H54 (cell line): ENCODE measurements at places on chromosomes 1 and 21.

DNA sequence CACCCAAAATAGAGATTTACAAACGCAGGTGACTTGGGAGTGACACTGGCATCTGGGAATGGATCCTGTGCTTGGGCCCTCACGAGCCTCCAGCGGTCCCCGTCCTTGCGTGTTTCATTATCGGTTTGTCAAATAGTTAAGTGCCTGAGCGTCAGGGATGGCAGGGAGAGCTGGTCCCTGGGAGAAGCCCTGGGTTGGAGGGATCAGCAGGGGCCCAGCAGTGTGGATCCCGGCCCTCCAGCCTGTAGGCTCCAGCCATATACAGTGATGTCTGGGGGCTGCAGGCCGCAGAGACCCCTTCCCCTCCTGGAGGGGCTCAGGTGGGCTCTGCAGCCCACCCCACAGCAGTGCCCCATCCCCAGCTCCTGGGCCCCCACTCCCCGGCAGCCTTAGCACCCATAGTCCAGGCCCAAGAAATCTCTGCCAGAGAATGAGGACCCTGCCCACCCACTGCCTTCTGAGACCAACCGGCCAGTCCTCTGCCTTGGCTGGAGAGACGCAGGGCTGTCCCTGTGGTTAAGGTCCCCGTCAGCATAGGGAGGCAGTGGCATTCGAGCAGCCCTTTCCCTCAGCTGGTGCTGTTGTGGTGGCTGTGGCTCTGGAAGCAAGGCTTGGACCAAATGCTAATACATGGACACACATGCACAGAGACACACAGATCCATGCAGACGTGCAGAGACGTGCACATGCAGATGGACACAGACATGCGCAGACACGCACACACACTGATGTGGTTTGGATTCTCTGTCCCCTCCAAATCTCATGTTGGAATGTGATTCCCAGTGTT, 2.4 kb upstream of the SLC19A1 start:
- no peak for DNase-seq

- DNase-seq, result no peak
Measured at GRCh38 chr1:99869304-99869703, 19.1 kb downstream of the AGL start.

- no peak for DNase-seq
Measured at GRCh38 chr1:67721650-67722291, 36.8 kb downstream of the GADD45A start.

GRCh38 chr1:10155087-10155712, 55.2 kb upstream of the KIF1B start:
- no peak for DNase-seq

DNA sequence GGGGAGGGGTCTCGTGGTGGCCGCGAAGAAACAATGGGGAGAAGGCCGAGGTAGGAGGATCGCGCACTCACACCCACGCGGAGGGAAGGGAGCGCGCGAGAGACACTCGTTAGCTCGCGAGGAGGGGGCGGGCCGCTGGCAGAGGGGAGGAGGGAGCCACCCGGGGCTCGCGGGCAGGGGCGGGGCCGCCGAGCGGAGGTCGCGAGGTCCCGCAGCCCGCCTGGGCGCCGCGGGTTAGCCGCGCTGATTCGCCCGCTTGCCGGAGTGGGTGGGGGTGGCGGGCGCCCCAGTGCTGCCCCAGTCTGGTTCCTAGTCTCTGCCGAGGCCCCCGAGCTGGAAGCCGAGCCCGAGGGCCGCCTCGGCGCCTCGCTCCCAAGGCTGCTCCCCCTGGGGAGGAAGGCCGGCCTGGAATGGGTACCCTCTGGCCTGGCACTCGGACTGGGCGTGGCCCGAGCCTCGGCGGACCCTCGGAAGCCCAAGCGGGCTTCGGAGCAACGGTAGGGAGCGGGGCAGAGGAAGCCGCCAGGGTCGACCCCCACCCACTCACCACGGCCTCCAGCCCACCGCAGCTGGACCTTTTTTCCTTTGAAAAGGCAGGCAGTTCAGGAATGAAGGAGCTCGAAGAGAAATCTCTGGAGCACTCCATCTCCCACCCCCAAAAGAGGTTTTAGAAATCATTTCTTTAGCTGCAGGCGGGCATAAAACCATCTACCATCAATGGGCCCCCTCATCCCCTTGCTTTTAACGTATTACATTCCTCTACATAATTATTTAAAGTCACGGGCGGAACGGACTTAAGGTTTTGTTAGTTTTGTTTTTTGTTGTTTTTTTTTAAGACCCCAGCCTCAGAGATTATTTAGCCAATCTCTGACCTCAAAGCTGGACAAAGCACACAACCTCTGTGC, 722 bp upstream of the TUT4 start:
- peak; percentile 75 for DNase-seq

DNA sequence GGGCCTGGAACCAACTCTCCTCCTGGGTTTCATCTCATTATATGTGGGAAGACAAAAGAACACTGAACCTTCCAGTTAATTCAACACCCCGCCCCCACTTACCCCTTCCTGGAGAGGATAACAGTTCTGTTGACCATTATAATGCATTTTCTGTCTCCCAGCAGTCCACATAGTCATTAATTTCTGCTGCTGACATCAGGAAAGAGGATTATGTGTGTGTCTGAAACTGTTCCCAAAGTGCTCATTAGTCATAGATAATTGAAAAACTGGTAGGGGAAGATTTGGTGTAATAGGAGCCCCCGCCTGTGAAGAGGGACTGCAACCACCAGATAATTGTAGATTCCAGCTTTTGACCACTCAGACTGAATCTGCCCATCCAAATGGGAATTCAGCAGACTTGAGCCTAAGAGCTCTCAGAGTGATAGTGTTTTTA, 208.7 kb downstream of the FGGY start:
- no peak for DNase-seq

GRCh38 chr1:54973205-54973921, 7.1 kb upstream of the TMEM61 start:
- no peak for DNase-seq

DNA sequence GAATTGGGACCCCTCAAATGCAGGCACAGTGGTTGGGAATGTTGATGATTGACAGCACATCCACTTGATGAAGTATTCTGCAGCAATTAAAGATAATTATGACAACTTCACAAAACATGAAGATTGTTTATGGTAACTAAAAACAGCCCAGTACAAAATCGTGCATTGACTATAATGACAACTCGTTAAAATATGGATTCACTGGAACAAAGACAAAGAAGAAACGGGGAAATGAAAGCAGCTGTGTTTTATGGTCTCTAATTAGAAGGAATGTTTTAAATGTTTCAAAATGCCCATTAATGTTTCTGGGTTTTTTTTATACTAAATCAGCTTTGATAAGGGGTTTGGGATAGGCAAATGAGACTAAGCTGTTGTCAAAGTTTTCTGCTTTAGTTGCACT, 36.1 kb downstream of the NIPAL3 start:
- DNase-seq, result no peak

DNA sequence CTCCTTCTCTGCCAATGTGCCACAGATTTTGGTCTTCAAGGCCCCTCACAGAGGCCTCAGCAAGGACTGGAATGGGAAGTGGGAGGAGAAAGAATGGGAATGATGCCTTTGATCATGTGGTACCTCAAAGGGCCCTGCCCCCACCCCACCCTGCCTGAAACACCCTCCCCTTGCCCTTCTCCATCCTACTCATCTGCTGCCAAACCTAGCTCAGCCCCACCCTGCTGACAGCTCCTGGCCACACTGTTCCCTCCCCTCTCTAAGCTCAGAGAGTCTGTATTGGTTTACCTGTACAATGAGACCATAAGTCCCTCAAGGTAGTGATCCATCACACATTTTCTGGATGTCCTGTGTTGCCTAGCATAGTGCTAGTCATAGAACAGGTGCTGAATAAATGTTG, 6.7 kb upstream of the ARHGAP30 start:
- DNase-seq, result no peak

GRCh38 chr1:219523411-219523810, 89.5 kb downstream of the ZC3H11B start:
- no peak for DNase-seq

DNA sequence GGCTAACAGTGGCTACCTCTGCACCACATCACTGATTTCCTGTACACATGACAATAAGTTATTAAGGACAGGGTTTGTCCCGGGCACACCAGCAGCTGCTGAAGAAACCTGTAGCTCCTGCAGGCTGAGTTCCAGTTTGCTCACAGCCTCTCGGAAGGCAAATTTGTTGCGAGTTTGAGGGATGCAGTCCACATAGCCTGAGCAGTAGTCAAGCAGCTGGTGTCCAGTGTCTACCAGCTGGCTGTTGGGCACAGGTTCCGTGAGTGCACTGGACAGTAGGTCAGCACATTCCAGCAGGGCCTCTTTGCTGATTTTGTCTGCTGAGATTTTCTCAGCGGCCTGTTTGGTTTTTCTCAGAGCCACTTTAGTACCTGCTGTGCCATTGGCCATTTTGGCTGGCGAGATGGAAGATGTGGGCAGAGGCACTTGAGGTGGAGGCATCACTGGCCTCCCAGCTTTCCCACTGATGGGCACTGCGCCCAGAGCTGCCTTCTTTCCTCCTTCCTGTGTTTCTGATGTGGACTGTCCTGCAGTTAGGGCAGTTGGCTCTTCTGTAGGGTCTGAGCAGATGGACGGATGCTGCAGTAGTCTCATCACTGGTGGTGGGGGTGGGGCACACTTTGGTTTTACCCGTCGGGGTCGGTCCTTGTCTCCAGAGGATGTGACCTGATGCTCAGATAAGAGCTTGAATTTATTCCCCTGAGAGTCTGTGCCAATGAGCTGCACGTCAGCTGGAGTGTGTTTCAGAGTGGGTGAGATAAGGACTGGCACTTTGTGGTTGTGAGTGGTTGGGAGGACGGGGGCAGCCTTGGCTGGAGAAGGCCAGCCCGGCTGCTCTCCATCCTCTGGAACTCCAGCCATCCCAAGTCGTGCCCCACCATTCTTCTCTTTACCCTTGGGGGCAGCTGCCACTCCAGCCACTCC, 26.1 kb downstream of the TOR3A start:
- no peak for DNase-seq

DNA sequence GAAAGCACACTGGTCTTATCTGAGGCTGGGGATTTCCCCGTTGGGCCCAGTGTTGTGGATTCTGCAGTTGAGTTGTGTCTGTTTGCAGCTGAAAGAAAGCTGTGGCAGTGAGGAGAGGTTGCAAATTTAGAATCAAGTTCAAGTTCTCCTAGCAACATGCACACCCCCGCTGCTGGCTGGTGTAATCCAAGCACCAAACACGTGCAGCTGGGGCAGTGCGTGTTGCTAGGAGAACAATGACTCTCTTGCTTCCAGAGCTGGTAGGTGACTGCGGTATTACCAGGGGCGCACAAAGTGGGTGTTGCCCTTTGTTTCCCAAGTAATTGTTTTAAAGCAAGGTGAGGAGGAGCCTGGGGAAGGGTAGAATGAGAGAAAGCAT, 91.5 kb downstream of the IER5 start:
- DNase-seq, result no peak

- peak; percentile 31 for DNase-seq
Measured at GRCh38 chr1:15153184-15153841, at the start of gene TMEM51. TMEM51 (plus strand) TSS chr1:15153747; CDS start chr1:15215088, 61,341 bp downstream.

- no peak for DNase-seq
Measured at GRCh38 chr1:37851782-37852210, 7.6 kb downstream of the MTF1 start.

DNA sequence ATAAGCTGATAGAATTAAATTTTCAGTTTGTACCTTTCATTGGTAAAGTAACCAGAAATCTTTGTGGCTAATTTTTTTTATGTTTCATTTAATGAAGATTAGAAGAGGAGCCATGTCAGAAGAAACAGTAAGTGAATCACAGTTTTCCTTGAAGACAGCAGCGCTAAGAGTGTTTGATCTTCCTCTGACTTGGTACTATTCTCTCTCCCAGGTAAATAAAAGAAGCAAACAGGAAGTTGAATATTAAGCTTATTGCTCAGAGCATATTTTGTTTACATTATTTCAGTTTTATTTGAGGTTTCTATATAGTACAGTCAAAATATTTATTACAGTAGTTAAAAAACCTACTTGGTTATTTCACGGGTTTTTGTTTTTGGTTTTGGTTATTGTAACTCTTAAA, 3.7 kb downstream of the MIGA1 start:
- DNase-seq, result no peak

DNA sequence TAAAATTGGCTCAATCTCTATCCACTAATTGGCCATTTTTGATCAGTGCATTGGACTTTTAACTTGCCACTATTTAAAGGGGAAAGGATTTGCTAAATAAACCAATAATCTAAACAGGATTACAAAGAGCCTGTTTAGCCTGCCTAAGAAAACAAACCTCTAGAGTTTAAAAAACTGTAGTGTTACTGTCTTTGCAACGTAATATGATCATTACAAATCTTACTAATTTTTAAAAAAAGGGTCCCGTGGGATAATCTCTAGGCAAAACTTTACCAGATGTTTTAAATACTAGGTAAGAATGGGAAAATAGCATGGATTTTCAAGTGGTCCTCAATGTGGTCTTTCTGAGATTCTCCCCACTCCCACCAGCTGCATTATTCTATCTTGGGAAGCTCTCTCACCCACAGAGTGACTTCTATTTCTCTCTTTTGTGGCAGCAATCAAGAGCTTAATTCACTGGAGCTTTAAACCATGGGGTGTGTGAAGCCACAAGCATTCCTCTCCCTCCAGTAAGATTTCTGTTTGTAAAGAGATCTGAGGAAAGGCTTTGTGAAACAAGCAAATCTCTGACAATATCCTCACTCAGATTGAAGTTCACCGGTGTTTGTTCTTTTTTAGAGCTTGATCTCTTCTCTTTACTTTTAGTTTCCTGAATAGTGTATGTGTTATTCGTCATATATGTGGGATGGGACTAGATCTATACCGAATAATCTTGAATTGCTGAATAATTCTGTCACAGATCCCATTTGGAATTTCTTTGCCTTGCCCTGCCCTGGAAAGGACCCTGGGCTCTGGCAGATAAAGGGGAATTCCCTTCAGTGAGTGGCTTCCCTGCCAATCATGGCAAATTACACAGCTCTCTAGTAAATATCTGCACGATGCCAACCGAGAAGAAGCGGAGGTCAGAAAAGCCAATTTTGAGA, 132.2 kb downstream of the TLR5 start:
- no peak for DNase-seq

GRCh38 chr1:107952989-107953388, 12.0 kb downstream of the VAV3 start:
- DNase-seq, result no peak

GRCh38 chr1:41485605-41486004, 1.1 kb upstream of the EDN2 start:
- peak; percentile 93 for DNase-seq

DNA sequence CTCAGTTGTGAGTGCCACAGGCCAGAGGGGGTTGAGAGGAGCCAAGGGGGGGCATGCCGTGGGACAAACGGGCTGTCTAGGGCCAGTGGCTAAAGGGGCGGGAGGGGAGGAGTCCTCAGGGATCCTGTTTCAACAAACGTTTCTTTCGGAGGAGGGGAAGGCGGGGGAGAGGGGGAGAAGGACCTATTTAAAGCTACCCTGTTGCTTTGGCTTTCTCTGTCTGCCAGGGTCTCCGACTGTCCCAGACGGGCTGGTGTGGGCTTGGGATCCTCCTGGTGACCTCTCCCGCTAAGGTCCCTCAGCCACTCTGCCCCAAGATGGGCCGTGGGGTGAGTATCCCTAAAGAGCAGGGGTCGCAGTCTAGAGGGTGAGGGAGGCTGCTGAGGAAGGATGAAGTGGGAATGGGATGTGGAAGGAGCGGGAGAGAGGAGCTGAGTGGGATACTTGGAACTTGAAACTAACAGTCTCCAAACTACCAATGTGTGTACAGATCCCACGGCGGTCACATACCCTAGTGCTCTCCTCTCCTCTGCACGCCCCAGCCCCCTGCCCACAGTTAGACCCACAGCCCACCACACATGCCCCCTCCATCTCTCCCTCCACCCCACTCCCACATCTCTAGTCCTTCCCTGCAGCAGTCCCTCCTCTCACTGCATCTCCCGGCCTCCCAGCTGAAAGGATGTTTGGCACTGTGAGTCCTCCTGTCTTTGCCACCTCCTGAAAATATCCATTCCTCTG, at the start of gene ATP1A2:
Gene ATP1A2 (plus strand): TSS at position 215 of the 738 bp plus-strand sequence. CDS start 103 bp downstream, at position 318.
- DNase-seq, result no peak

GRCh38 chr1:216932424-216932823, 209.2 kb upstream of the ESRRG start:
- DNase-seq, result no peak
